ENCODE measurements at places on chromosomes 5 and 9. TPM values are rescaled to one million over a fixed set of nuclear protein-coding genes. Genes with fewer than 3 reads are reported as not detected.

- no peak overlapping the region for H3K27ac ChIP-seq
- peak; percentile 15 for DNase-seq
Observed at GRCh38 chr5:158382473-158382872, 523.5 kb upstream of the CLINT1 start.

- no peaks in the 10 kb centered on the region for H3K36me3 ChIP-seq
- H3K4me1 ChIP-seq: no peaks in the 10 kb centered on the region
- H3K27me3 ChIP-seq: no peaks in the 10 kb centered on the region
- no peak for DNase-seq
- H3K27ac ChIP-seq: no peak overlapping the region
- no peak overlapping the region for H3K4me3 ChIP-seq
Observed at GRCh38 chr5:40440746-40441145, 239.0 kb upstream of the PTGER4 start.

- H3K27ac ChIP-seq: no peak overlapping the region
- H3K27me3 ChIP-seq: no peaks in the 10 kb centered on the region
- no peaks in the 10 kb centered on the region for H3K36me3 ChIP-seq
Observed at GRCh38 chr5:6722015-6722414, 8.8 kb downstream of the TENT4A start.

DNA sequence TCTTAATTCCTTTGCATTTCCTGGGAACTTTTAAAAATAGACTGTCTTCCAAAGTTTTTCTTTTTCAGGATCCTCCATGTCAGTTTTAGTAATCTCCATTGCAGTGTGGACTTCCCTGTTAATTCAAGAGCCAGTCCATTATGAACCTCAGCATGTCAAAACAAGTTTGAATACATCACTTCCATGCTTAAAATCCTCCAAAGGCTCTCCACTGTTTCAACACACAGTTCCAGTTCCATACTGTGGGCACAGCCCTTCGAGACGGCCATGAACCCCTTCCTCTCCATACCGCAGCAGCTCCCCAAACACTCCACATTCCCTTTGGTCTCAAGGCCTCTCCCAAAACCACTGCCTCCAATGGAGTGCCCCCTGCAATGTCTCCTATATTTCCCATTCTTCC, 19.5 kb downstream of the LIFR start:
- peaks cover 32% of the 10 kb centered on the region for H3K4me1 ChIP-seq
- H3K27ac ChIP-seq: no peak overlapping the region
- no peak overlapping the region for H3K4me3 ChIP-seq
- no peak for DNase-seq
- H3K36me3 ChIP-seq: no peaks in the 10 kb centered on the region

GRCh38 chr5:51034222-51034901, 348.9 kb upstream of the ISL1 start:
- DNase-seq: no peak
- no peaks in the 10 kb centered on the region for H3K27me3 ChIP-seq

GRCh38 chr5:169980418-169981053, at the start of gene INSYN2B:
Gene INSYN2B (minus strand): TSS chr5:169980495. CDS start chr5:169883898, 96,597 bp downstream.
- DNase-seq: peak; percentile 96
- peaks cover 39% of the 10 kb centered on the region for H3K4me1 ChIP-seq
- no peaks in the 10 kb centered on the region for H3K36me3 ChIP-seq

DNA sequence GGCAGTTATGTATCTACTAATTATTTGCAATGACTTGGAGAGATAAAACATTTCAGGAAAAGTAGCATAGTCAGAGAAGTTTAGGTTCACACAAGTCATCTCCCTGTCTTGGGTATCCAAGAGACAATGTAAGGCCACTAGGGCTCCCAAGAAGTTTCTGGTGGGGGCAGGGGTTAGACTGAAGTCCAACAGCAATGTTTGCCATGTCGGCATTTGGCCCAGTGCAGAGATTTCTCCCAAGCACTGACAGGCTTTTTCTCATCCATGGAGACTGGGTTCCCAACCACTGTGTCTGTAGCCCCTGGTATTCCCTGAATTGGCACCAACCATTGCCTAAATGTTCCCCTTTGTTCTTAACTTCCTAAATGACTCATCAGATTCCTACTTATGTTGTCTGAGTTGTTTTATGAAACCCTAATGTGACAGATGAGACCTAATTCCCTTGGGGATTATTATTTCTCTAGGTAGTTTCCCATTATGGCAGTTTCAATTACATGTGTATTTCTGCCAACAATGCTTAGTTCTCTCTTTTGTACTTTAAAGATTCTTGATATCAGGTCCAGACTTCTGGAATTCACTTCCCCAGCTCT, 103.6 kb upstream of the EGFLAM start:
- no peaks in the 10 kb centered on the region for H3K36me3 ChIP-seq
- no peak overlapping the region for H3K4me3 ChIP-seq
- no peaks in the 10 kb centered on the region for H3K27me3 ChIP-seq
- H3K27ac ChIP-seq: no peak overlapping the region
- no peak for DNase-seq
- H3K4me1 ChIP-seq: no peaks in the 10 kb centered on the region

GRCh38 chr5:11504065-11504885, 400.0 kb downstream of the CTNND2 start:
- H3K4me3 ChIP-seq: no peak overlapping the region
- H3K27ac ChIP-seq: no peak overlapping the region
- H3K27me3 ChIP-seq: no peaks in the 10 kb centered on the region
- H3K4me1 ChIP-seq: no peaks in the 10 kb centered on the region
- no peaks in the 10 kb centered on the region for H3K36me3 ChIP-seq

The SMIM27 gene
- total RNA-seq: 3.4 TPM

The WHRN gene
- total RNA-seq: 8.9 TPM

The SURF6 gene
- 27.6 TPM for total RNA-seq

The S1PR3 gene
- 7.6 TPM for total RNA-seq

Data from GM23338 (cell line).